ENCODE measurements at places on chromosomes 16 and 17. TPM values are rescaled to one million over a fixed set of nuclear protein-coding genes. Genes with fewer than 3 reads are reported as not detected.
A peak's percentile ranks its signal among the peaks of the same experiment; 100 is the strongest.

GRCh38 chr16:87463722-87464690 is 28.8 kb downstream of the ZCCHC14 start:
- peak; percentile 31 for DNase-seq

DNA sequence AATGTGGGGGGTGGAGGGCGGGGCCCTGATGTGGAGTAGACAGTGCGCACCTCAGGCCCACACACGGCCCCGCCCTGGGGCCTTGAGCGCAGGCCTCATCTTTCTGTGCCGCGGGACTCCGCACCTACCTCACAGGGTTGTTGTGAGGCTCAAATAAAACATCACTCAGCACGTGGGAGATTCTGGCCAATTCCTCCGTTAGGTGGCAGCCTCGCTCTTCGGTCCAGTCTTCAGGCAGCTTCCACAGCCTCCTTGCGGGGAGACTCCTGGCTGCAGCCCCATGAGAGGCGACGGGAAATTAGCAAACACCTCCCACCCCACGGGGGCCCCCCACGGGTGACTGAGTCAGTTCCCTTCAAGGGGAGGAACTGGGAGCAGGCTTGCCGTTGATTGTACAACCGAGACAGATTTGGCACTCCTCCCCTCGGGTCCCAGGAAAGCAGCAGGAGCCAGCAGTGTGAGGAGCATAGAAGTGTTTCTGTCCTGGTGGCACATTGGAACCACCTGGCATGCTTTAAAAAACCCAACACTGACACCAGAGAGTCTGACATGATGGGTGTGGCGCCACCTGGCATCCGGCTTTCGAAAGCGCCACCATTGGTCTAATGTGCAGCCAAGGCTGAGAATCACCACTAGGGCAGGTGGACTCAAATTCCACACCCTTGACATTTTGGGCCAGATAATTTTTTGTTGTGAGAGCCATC is 7.6 kb downstream of the MRM1 start:
- peak; percentile 45 for DNase-seq

- no peak for DNase-seq
These were observed 120.4 kb downstream of the HIC1 start for GRCh38 chr17:2175294-2175628.

DNA sequence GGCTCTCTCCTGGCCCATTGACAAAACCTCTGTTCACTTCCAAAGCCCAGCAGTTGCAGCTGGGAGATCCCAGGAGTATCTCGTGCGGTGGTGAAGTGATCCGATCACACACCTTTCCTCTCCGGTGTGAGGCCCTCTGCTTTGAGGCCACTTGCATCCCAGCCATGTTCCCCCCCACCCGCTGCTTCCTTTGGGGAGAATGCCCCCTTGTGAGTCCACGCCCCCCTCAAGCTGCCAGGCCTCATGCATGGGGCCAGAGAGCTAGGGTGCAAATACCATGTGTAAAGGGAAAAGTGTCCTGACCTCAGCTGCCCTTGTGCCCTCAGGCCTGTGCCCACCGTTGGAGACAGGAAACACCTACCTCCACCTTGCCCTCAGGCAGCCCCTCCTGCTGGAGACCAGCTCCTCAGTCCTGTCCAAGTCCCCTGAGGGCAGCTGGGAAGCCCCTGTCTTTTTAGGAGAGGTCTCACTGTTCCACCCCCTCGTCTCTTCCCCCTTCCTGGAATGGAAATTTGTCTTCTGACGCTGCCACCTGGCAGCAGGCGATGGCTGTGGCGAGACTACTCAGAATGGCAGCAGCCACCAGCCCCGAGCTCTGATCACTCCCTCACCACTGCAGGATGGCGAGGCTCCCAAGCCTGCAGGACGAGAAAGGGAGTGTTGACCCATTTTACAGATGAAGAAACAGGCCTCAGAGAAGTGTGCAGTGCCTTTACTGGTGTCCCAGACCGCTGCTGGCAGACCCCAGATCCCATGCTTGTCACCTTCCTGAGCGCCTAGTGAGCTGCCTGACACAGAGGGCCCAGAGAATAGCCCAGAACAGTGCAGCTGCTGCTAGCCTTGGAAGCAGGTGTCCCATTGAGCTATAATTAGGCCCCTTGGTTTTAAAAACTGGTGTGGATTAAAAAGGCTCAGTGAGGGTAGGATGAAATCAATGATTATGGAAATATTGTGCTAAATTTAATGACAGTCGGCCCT is 120.6 kb upstream of the CACNG5 start:
- no peak for DNase-seq

DNA sequence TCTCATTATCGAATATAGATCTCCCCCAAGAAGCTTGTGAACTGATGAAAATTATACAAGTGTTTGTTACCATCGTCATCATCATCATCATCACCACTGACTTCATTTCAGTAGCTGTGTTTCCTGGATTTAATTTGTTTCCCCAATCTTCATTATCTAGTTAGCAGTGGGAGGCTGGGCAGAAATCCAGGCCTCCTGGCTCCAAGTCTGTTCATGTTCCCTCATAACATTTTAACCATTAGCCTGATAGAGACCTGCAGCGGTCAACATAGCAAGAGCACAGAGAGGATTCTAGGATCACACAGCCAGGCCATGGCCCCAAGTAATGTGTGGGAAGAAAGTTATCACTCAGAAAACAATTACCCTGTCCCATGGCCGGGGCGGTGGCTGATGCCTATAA is 526.2 kb upstream of the CDH11 start:
- no peak for DNase-seq

- DNase-seq: peak; percentile 70
These were observed 29.8 kb upstream of the ABCC11 start for GRCh38 chr16:48277158-48277557.

- no peak for DNase-seq
These were observed 28.4 kb downstream of the SLC25A10 start for GRCh38 chr17:81740395-81740961.

The HID1 gene
- 186 TPM for total RNA-seq

DNA sequence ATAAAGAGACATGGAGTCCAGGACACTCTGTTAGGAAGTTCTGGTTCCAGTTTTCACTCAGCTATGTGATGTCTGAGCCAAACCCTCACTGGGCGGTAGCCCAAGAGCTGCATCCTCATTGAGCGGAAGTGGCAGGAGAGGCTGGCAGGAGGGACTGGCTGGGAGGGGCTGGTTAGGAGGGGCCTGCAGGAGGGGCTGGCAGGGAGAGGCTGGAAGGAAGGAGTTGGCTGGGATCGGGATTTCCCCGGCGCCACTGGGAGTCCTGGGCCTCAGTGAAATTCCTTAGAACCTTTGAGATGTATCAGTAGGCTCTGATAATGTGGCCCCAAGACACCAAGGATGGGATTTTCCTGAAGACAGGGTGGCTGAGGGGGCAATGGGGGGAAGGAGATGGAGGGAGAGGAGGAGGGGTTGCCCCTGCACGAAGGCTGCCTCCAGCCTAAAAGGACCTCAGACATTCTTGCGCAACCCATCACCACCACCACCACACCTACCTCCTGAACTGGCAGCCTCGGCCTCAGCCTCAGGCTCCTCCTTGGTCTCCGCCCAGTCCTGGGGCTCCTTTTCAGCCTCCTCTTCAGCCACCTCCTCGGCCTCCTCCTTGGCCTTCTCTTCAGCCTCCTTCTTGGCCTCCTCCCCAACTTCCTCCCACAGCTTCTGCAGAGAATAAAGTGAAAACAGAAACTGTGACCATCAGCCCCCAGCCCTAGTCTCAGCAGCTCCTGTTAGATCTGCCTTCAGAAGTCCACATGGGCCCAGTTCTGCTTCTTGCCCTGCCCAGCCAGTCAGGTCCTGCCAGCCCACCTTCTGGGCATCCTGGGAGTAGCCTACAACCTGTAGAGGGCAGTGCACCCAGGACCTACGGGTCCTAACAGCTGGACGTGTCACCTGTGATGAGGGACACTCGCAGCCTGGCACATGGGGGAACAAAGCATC is 31.7 kb downstream of the CNGB1 start:
- peak; percentile 53 for DNase-seq

GRCh38 chr17:39014795-39015545 is 47.8 kb upstream of the FBXO47 start:
- DNase-seq: no peak

- DNase-seq: no peak
These were observed 15.6 kb upstream of the DDX19A start for GRCh38 chr16:70331091-70331490.

DNA sequence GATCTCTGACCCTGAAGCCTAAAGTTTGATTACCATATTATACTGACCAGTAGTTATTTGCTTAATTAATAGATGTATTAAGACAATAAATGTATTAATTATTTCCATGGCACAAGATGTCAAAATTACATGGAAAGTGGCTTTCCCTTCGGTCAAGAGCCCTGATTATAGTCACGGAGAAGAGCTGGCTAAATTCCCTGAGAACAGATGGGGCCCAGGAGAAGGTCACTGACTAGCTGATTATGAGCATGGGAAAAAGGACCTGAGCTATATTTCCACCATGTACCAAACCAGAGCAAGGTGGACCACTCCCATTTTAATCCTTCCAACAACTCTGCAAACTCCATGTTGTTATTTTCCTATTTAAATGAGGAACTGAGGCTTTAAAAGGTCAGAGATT is 12.9 kb upstream of the MYO18A start:
- no peak for DNase-seq

The TUFM gene
- total RNA-seq: 163 TPM

DNA sequence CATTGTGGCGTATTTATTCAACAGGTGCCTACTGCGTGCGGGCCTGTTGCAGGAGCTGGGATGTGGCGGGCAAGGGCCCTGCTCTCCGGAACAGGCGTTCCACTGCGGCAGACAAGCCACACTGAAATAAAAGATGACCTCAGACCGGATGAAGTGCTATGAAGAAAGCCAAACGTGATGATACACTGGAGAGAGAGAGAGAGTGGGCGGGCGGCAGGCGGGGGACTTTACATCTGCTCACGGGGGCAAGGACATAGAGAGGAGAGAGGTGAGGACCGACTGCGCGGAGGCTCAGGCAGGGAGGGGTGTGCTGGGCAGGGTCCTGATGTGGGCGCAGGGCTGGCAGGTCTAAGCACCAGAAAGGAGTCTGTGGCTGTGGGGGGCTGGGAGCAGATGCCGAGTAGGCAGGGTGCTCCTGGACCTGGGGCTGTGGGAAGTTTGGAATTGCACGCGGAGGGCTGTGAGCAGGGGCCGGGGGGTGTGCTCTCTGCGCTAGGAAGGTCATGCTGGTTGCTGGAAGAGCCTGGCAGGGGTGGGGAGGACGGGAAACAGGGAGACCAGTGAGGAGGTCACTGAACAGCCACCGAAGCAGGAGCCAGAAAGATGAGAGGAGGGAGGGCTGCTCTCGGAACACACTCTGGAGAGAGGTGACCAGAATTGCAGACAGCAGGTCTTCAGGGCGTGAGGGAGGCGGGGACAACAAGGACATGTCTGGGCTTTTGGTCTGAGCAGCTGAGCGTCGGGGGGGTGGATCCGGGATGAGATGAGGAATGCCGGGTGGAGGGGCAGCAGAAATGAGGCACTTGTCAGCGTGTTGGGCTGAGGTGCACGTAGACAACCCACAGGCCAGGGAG is 9.9 kb downstream of the MXRA7 start:
- no peak for DNase-seq

DNA sequence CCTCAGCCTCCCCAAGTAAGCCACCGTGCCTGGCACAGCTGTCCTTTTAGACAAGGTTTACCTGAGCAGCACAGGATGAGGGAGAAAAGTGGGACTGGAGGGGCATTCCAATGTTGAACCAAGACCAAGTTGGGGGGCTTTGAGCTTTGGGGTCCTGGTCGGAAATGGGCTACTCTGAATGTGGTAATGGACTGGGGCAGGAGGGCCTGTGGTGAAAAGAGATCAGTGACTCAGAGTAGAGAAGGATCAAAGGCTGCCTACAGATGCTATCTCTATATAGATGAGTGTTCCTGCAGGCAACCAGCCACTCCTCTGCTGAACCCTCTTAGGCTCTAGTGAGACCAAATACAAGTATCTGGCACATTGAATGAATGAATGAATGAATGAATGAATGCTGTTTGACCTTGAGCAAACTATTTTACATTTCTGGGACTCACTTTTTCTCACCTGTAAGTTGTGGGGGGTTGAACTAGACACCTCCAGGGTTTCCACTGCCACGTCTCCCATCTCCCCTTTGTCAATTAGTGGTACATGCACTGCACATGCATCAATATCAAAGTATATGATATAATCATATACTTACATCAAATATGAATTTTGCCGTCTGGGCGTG is 26.3 kb upstream of the ETV4 start:
- no peak for DNase-seq

Measured in mucosa of gallbladder (tissue), 1 donor.